ENCODE measurements at places on chromosomes 1 and 21.

DNA sequence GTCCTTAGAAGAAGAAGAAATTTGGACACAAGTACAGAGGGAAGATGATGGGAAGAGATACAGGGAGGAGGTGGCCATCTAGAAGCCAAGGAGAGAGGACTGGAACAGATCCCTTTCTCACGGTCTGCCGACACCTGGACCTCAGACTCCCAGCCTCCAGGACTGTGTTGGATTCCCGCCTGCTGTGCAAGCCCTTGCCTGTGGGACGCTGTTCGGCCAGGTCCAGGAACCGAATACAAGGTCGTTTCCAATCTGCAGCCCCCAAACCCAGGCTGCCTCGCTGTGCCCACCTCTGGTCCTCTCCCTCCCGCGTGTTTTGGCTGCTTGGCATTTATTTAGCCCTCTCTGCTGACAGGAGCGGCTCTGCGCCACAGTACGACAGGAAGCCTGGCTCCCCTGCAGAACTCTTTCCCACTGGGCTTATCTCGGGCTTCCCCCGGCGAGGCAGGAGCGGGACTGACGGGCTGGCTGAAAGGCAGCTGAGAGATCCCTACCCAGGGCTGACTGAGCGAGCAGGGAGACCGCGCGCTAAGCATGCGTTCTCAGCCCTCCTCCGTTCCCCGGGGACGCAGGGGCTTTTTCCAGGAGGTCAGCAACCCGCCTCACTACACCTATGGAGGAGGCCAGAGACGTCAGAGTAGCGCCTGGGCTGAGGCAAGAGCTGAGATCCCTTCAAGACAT lies 238.4 kb downstream of the TNR start:
- DNase-seq, result no peak

- DNase-seq, result no peak
These were observed 68.3 kb downstream of the ADARB1 start for GRCh38 chr21:45142469-45143308.

DNA sequence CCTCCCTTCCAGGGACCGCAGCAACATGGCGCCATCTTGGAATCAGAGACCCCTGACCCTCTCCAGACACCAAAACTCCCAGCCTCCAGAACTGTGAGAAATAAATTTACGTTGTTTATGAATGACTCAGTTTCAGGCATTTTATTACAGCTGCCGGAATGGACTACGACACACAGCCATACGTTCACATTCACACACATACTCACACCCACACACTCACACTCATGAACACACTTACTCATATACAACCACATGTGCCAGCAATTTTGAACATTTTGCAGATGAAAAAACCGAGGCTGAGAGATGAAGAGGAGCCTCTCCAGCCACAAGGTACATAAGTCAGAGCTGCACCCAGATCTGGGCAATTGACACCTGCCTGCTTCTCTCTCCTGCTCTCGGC lies 151.0 kb upstream of the RAB4A start:
- no peak for DNase-seq

GRCh38 chr21:38474124-38474523 lies 24.2 kb downstream of the ERG start:
- DNase-seq, result no peak

GRCh38 chr1:41416081-41416480 lies 54.8 kb downstream of the FOXO6 start:
- no peak for DNase-seq

- DNase-seq, result no peak
These were observed 28.3 kb downstream of the HS2ST1 start for GRCh38 chr1:86942743-86943142.

- DNase-seq, result peak; percentile 68
These were observed 94.3 kb upstream of the C1orf105 start for GRCh38 chr1:172326136-172326535.

- no peak for DNase-seq
These were observed 13.8 kb upstream of the SDHB start for GRCh38 chr1:17067465-17068240.

- no peak for DNase-seq
These were observed 26.3 kb downstream of the TRABD2B start for GRCh38 chr1:47970882-47971281.

GRCh38 chr1:153533689-153534201 lies 2.0 kb downstream of the S100A6 start:
- DNase-seq, result peak; percentile 76

- DNase-seq, result no peak
These were observed 82.2 kb upstream of the DIRAS3 start for GRCh38 chr1:68132426-68133130.

DNA sequence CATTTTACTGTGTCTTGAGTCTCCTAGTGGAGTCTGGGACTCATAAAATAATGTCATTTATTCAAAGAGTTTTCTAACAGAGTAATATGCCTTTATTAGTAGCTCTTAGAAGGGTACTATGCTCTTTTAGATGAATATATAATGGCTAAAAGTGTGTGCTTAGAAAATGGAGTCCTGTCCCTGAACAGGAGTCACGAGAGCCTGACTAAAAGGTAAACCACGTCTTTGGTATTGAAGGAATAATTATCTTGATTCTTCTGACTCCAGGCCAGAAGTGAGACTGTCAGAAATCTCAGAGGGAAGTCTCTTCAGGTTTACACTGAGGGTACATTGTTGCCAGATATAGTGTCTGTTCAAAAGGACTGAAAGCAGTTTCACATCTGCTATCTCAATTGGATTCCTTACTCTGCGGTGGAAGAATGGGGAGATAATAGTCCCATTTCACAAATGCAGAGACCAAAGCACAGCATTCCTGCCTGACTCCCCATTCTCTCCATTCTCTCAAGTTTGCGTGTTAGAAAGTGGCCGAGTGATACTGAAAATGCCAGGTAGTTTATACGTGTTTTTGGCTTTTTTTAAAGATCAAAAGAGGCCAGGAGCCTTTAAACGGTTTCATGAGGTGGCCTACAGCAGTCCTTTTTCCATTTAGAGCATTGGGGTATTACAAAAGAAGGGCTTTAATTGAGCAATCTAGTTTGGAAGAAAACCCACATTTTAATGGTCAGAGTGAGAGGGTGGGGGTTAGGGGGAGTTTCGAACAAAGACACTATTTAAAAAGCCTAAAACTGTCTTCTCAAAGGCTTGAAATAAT lies 176.6 kb downstream of the VPS13D start:
- no peak for DNase-seq

- DNase-seq, result no peak
These were observed 80.4 kb upstream of the ADAMTS5 start for GRCh38 chr21:27047283-27047657.

DNA sequence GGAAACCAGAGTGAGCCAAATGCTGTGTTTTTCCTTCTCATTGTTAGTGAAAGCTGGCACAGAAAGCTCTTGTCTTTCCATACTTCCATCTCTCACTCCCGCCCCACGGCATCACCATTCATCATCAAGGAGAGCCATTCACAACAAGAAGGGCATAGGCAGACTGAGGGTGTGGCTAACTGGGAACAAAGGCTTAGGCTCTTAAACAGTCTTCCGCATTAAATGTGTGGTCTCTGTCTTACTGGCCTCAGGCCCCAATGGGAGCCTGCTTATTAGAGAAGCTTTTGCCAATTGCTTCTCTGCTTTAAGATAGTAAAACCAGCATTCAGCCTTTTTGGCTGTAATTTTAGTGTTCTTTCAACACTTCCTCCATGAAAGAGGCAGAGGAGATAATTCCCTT lies 51.4 kb downstream of the TNFSF18 start:
- no peak for DNase-seq

GRCh38 chr1:227372726-227373130 lies 54.4 kb upstream of the CDC42BPA start:
- DNase-seq, result no peak

DNA sequence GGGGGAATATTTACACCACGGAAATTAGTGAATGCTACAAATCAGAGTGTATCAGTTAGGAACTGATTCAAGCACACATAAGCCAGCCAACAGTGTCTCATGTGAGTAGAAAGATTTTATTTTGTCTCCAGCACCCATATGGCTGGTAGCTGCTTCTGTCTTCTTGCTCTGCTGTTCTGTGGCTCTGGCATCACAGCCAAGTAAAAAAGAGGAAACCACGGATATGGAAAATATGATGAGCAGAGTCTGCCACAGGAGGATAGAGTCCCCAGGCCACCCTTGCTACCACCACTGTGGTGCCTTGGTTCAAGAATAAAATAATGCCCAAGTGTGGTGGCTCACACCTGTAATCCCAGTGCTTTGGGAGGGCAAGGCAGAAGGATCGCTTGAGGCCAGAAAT lies 53.6 kb upstream of the SPOCD1 start:
- DNase-seq, result no peak

DNA sequence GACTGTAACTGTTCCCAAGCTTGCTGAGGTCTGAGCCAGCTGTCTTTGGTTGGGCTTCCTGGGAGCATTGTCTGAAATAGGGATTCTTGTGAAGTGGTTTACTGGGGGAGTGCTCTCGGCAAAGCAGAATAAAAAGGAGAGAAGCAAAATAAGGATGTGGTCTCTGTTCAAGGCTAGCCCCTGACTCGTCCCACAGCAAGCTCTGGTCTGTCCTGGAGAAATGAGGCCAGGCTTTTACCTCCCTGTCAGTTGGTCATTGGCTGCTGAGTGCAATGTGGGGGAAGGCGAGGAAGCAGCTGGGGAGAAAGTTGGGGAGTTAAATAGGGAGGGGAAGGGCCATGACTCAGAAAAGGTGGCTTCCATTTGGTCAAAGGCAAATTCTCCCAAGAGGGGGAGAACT lies 303.9 kb upstream of the DUSP10 start:
- DNase-seq, result no peak

DNA sequence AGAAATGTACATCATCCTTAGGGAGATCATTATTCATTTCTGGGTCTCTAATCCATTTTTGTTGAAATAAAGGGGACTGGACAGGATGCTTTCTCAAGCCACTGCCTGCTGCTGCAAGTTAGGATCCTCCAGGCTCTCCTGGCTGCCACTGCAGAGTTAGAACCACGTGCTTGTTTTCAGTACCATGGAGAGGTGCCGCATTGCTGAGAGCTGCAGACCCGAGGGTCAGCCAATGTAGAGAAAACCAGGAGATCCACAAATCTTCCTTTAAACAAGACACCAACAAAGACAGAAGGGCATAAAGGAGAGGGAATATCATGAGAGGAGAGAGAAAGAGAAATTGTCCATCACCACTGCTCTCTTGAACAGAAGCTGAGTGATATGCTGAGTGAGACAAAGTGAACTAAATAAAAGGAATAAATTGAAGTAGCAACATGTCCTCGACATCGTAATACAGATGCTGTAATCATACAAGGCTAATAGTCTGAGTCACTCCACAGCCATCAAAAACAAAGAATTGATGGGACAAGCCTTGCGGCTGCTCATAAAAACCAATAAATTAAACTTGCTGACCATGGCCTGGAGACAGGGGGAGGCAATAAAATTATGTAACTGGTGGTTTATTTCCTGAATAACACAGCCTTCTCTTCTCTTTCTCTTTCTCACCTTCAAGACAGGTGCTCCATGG lies 255.7 kb downstream of the OMA1 start:
- no peak for DNase-seq

DNA sequence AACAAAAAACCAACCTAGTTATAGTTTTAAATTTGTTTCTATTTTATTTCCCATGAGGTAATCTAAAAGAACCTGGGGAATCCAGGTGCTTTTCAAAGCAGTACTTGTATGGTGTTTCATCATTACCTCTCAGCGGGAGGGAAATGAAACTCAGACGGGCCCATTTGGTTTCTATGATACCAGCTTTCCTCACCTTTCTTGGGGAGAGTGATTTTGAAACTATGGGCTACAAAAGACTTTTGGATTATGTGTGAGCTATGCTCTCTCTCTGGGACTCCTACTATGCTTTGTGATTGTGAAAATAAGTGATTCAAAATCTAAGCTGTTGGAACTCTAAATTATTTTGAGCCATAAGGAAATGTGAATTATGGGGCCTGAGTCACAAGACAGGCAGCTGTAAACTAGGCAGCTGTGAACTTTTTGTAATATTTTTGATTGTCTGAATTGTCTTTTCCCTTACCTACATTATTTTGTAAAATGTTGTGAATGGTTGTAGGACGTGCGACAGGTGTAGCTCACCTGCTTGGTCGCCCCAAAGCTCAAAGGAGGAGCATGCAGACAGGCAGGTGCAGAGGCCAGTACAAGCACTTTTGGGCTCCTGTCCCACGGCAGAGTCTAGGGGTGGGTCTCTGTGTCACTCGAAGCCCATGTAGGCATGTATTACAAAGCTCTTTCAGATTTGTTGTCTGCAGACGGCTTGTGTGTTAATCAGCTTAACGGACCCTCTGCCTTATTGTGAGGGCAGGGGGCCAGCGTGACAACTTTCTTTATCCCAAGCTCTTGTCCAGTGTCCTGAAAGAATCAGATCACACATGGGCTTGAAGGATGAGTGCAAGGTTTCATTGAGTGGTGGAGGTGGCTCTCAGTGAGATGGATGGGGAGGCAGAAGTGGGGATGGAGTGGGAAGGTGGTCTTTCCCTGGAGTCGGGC lies 64.8 kb upstream of the BACH1 start:
- no peak for DNase-seq

DNA sequence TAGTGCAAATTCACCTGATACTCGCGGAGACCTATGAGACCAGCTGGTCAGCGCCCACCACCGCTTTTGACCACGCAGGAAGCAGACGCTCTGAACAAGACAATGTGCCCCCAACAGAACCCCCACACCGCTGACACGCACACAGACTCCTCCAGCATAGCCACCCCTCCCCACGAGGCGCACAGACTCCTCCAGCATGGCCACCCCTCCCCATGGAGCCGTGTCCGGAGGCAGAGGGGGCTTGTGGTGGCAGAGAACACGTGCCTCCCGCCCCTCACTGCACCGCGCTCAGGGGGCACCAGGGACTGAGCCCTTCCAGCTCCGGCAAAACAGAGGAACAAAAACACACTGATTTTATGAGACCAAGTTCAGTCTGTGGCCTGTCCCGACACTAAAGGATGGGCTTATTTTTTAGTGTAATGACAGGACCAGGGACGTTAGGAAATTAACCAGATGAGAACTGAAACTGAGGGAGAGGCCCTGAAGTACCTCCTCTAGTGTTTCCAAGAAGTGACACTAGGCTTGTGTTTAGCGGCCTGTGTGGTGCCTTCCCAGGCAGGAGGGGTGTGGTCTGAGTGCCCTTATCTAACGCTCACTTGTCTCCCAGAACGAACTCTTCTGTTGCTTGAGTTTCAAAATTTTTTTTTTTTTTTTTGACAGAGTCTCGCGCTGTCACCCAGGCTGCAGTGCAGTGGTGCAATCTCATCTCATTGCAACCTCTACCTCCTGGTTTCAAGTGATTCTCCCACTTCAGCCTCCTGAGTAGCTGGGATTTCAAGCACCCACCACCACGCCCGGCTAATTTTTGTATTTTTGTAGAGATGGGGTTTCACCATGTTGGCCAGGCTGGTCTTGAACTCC lies 10.0 kb upstream of the AGPAT3 start:
- DNase-seq, result no peak

DNA sequence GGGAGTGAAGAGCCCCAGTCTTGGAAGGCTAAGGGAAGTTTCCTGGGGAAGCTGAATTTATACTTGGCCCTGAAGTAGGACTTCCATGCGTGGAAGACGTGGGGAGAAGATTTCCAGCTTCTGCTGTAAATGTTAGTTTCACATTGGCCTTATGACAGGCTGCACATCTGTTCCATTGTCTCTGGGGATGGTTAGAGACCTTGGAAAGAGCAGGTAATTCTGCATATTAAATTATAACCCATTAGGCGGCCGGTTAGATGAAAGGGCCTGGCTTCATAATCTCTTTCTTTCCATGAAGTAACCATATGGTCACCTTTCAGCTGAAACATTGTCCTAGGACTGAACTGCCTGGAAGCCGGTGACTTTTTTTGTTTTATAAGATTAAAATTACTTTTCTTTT lies 37.5 kb downstream of the DPT start:
- DNase-seq, result no peak

Measured in GM04503 (cell line).